Neural progenitor cell (in vitro differentiated cells): ENCODE measurements at places on chromosomes 5 and 9. TPM values are rescaled to one million over a fixed set of nuclear protein-coding genes. Genes with fewer than 3 reads are reported as not detected.

The MEGF10 gene
- 1.3 and 2.2 TPM in 2 replicates for total RNA-seq

The OR1J2 gene
- total RNA-seq = not detected in 2 replicates

DNA sequence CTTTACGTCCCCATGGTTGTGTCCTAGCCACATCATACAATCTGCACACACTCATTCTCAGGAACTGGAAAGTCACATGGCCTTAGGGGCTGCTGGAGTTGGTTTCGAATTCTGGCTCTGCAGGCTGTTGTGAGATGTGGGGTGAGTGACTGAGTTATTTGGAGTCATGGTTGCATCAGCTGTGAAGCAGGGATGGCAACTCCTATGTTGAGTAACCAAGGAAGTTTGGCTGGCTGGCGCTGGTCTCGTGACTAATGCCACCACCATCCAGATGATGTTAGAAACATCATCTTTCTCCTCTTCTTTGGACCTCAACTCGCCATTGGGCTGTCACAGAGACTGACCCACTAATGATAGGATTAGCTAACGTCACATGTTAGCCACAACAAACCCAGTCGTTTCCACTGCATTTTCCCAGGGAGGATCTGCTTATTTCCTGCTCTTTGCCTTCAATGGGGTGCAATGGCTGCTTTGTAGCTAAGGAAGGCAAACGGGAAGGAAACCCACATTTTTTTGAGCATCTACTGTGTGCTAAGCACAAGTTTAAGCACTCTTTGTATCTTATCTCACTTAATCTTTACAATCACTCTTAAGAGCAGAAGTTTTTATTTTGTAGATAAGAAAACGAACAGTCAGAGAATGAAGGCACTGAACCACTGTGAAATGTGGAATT is 78.1 kb upstream of the UBTD2 start:
- no peak overlapping the region for H3K4me3 ChIP-seq
- no peaks in the 10 kb centered on the region for H3K27me3 ChIP-seq
- H3K27ac ChIP-seq = no peak overlapping the region
- H3K36me3 ChIP-seq = no peaks in the 10 kb centered on the region
- H3K4me1 ChIP-seq = no peaks in the 10 kb centered on the region
- DNase-seq = no peak

GRCh38 chr9:137691646-137692351 is 73.0 kb downstream of the EHMT1 start:
- DNase-seq = no peak
- no peaks in the 10 kb centered on the region for H3K27me3 ChIP-seq
- peaks cover 24% of the 10 kb centered on the region for H3K4me1 ChIP-seq
- no peak overlapping the region for H3K4me3 ChIP-seq
- H3K36me3 ChIP-seq = no peaks in the 10 kb centered on the region
